ENCODE measurements at places on chromosomes 4 and X.

GRCh38 chr4:182179105-182179504 is 64.1 kb upstream of the TENM3 start:
- no peak for DNase-seq

DNA sequence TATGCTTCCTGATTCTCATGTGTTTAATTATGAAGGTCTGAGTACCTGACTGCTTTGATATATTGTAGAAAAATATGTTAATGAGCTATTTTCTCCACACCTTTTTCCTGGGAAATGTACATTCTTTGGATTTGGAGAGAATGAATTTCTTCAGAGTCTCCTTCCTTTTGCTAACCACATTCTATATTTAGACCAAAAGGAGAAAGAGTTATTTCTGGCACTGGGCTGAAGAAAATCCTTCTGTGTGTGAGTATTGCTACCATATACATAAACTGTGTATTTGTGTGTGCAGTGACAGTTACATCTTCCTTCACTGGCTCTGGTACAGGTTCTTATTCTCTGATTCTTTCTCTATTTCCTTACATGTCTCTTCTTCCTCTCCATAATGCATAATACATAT is 44.5 kb upstream of the PGRMC2 start:
- DNase-seq = no peak

DNA sequence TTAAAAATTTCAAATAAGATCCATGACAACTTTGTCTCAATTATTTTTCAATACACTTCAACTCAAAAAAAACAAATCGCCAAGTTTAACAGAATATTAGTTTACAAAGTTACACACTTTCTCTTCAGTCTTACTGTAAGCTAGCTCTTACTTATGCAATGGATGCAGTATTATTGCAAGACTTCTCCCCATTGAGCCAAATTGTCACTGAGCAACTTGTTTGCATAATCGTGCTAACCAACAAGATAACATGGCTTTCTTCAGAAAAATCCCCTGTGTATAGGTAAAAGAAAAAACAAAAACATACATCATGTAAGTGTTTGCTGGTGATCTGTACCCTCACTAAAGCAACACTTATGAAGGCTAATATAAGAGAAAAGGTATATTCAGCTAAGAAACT is 18.9 kb downstream of the DNAJB14 start:
- DNase-seq = no peak

DNA sequence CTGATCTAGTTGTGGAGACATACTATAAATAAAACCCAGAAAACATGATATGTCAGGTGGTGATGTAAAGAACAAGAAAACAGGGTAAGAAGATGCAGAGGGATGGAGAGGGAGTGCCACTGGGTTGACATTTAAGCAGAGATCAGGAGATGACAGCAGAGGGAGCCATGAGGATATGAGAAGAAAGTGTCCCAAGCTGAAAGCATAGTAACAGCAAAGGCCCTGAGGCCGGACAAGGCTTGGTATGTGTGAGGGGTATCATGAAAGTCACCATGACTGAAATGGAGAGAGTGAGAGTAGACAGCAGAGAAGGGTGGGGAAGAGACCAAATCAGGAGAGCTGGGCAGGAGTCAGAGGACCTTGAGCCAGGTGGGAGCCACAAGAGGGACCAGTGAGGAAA is 3.4 kb downstream of the GPKOW start:
- peak; percentile 23 for DNase-seq

DNA sequence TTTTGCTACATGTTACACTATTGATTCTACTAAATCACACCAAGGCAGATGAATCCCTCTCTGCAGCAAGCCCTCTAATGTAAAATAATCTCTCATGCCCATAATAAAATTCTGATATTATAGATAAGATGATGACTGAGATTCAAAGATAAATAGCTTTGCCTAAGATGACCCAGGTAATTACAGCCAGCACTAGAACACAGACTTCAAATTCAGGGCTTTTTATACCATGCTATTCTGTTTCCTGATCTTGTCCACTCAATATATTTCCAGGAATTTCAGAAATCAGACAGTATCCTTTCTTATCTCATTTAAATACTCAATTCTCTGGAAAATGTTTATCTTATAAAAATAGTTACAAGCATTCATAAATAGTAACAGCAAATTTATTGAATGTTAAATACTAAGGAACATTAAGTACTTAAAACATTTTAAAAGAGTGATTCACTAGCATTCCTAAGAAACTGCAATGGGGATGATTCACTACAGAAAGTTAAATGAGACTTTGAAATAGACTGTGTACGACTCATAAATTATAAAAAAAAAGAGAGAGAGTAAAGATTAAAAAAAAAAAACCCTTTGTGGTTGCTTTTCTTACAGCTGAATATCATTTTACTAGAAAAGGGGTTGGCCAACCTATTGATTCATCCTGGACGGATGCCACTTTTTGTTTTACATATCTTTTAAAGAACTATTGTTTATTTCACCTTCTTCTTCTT is 45.8 kb upstream of the IL21 start:
- DNase-seq = no peak

GRCh38 chr4:86233681-86234080 is 126.2 kb downstream of the MAPK10 start:
- no peak for DNase-seq

- no peak for DNase-seq
These were observed 2761.5 kb downstream of the ARAP2 start for GRCh38 chr4:33482773-33483172.

- DNase-seq = no peak
These were observed 18.4 kb upstream of the OGT start for GRCh38 chrX:71514367-71515037.

DNA sequence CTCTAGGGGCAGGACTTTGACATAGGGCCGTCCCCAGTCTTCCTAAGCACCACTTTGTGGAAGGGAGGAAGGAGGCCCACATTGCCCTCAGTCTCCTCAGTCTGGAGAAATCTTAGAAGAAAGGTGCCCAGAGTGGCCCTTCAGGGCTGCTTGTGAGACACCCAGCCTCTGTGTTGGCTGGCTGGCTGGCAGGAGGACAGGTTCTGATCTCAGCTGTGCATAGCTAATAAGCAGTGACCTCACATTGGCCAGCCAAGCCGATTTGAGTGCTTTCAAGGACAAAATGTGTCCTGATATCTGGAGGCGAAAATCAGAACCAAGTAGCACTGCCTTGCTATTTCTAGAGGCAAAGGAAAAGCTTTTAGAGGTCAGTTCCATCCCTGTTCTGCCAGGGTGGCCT is 211.5 kb downstream of the BCOR start:
- no peak for DNase-seq

GRCh38 chr4:83212041-83212851 is 72.4 kb downstream of the COQ2 start:
- no peak for DNase-seq

DNA sequence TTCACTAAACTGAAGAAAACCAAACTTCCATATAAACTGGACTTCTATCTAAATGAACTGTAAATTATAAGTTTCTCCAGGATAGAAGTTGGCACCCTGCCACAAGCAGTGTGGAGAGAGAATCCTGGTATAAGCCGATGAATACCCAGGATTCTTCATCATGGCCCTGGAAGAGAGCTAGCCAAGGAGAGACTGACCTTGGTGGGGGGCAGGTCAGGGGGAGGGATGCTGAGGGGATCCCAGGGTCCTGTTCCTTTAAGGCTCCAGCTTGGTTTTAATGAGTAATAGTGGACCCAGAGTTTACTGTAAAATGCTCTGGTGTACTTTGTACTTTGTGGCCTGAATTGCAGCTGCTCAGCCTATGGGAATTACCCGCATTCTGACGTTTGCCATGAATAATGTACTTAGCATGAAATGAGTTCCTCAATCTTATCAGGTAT is 16.9 kb downstream of the RASSF6 start:
- DNase-seq = no peak

- peak; percentile 76 for DNase-seq
These were observed 2.5 kb downstream of the CXorf38 start for GRCh38 chrX:40644821-40645358.

- no peak for DNase-seq
These were observed 298.1 kb downstream of the PDGFC start for GRCh38 chr4:156673483-156673882.

GRCh38 chr4:159287767-159288166 is 184.9 kb downstream of the RAPGEF2 start:
- no peak for DNase-seq

DNA sequence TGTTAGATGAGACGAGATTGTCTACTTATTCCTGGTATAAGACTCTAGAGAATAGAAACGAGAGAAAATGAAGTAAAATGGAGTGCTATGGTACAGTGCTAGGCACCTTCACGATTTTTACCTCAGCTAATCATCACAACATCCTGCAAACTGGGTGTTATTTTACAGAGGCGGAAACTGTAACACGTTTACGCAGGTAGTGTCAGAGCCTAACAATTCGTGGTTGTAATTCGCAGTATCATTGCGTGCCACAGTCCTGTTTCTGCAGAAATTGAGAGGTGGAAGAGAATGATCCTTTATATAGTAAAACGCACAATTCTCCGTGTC is 383 bp upstream of the TBC1D19 start:
- no peak for DNase-seq

- no peak for DNase-seq
These were observed 39.8 kb upstream of the LGI2 start for GRCh38 chr4:25070545-25070944.

- DNase-seq = no peak
These were observed 164.7 kb downstream of the EVC2 start for GRCh38 chr4:5543681-5544080.

DNA sequence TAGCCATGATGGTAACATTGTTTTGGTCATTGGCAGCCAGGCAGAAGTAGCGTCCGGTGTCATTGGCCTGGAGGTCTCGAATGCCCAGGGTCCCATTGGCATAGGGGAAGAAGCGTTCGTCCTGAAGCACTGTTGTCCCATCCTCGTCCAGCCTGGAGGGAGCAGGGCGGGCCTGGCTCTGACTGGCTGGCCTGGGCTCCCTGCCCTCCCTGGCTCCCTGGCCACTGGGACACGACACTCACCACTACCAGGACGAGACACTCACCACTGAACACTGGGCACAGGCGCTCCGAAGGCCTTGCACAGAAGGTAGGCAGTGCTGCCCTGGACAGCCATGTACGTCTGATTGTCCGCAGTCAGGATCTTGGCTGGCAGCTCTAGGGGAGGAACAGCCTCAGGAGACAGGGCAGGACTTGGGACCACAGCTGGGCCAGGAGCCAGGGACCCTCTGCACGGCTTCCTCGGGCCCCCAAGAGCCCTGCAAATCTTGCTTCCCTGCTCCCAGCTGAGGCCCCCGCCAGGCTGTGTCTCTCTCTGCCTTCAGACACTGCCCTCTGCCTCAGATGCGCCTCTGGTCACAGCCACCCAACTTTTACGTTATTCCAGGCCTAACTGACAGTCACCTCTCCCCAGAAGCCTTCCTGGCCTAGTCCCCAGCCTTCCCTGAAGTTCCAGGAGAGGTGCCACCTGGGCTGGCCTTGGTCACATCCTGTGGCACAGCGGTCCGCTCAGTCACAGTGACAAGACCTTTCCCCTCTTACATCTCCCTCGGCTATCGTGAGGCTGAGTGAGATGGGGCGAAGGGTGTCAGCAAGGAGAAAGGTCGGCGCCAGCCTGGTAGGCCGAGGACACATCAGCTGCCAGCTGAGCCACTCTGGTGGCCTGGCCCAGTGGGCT is 17.1 kb downstream of the L1CAM start:
- no peak for DNase-seq

GRCh38 chr4:73193155-73193554 is 65.4 kb downstream of the ANKRD17 start:
- DNase-seq = no peak

DNA sequence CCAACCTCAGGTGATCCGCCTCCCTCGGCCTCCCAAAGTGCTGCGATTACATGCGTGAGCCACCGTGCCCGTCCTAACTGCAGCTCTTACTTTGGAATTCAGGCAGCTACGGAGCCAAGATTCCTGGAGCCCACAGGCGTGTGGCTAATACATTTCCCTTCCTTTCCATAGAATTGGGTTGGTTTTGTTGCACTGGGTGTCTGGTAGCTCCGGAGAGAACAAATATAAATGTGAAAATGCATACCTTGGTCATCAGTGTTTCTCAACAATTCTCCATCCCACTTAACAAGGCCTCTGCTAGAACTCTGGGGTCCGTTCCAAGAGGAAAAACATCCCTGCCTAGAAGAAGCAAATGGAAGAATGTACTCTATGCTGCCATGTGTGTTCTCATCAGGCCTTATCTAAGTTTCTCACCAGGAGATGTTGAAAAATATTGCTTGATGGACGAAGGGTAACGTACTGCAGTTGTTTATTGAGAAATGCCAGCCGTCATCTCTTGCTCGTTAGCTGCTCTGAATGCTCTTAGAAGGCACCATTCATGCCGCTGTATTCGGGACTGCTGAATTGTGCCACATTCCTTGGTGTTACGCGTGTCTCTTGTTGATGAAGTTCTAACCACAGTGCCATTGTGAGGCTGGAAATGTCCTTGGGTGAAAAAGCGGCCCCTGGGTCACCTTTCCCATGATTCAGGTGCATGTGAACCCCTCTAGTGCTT is 50.5 kb upstream of the CD99 start:
- no peak for DNase-seq

- DNase-seq = no peak
These were observed 30.7 kb upstream of the RPS6KA6 start for GRCh38 chrX:84218726-84219125.

DNA sequence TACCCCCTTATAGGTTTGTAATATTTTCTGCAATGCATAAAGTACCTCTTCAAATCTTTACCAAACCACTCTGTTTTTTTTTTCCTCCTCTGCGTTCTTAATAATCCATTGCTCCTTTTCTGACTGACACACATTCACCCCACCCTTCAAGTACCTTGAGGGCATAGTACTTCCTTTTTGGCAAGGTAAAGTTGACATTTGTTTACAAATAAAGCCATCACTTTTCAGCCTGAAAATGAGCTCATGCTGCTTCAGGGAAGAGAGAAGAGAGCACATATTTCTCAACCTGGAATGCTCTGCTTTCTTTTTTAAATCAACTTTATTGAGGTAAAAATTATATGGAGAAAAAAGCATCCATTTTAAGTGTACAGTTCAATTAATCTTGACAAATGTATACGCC is 113.9 kb downstream of the AGTR2 start:
- no peak for DNase-seq

DNA sequence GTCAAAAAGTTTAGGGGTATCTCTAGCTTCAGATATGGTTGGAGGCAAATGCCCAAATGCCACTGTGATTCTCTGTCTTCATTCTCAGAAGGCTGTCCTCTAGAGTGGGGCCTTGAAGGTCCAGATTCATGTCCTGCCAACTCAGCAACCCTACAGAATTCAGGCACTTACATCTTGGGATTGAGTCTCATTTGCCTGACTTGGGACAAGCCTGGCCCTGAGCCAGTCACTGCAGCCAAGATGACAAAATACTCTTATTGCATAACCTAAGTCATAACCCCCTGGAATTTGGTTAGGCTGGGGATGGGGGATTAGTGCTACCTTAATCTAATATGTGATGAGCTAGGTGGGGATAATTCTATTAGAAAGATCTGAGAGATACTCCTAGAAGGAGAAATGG is 100.5 kb downstream of the AREG start:
- no peak for DNase-seq

- no peak for DNase-seq
These were observed 481.7 kb upstream of the AGA start for GRCh38 chr4:177923888-177924287.

GRCh38 chrX:17266136-17266535 is 108.9 kb upstream of the NHS start:
- DNase-seq = no peak
